ENCODE measurements at places on chromosomes 7 and 10.
A peak's percentile ranks its signal among the peaks of the same experiment; 100 is the strongest.

GRCh38 chr10:22850541-22850940 is 77.3 kb upstream of the ARMC3 start:
- DNase-seq: no peak

- DNase-seq: no peak
These were observed 100.7 kb downstream of the HIP1 start for GRCh38 chr7:75637854-75638593.

DNA sequence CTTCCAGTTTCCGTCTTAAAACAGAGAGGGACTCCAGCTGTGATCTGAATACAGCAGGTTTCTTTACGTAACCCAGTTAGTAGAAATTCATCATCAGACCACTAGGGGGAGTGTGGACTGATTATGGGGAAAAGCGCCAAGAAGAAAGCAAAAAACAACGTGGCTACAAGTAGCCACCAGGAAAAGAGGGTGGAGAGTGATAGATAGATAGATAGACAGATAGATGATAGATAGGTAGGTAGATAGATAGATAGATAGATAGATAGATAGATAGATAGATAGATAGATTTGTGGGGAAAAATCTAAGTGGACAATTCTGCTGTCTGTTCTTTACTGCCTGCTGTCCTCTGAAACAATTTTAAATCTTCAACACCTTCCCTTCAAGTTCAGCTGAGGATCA is 12.7 kb upstream of the AKR1B10 start:
- DNase-seq: no peak

DNA sequence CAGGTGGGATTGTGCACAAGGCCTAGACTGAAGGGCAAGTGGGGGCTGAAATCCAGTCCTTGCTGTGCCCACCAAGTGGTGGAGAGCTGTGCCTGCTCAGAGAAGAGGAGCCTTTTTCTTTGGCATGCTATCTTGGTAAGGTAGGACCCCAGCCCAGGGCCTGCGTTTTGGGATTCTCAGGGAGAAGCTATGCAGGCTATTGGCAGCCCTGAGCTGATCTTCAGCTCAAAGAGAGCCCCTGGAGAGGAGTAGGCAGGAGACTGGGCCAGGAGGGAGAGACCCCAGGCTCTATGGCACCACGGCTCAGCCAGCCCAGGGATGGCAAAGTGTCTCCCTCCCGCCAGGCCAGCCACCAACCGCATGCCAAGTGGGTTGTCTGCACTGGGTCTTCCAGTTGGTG is 119.2 kb upstream of the PCBD1 start:
- no peak for DNase-seq

- no peak for DNase-seq
These were observed 13.2 kb downstream of the ZNF488 start for GRCh38 chr10:47370878-47371277.

- no peak for DNase-seq
These were observed 103.1 kb upstream of the RHOBTB1 start for GRCh38 chr10:61047081-61047480.

GRCh38 chr7:93910076-93910994 is 4.0 kb downstream of the GNGT1 start:
- peak; percentile 32 for DNase-seq

DNA sequence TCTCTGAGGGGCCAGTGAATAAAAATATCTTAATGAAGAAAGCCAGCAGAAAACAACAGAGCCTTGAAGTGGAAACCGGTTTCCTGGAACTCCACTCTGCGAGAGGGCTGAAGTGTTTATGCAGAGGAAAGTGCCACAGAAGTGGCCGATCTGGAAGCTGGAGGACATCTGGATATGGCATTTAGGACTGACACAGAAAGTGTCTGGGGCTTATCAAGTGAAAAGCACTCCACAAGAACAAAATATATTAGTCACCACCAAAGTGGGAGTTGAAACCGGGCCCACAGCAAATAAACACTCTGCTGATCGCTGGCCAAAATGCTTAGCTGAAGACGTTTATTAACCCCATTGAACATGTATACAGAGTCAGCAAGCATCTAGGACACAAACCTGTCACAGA is 7.8 kb downstream of the NOD1 start:
- DNase-seq: peak; percentile 76

DNA sequence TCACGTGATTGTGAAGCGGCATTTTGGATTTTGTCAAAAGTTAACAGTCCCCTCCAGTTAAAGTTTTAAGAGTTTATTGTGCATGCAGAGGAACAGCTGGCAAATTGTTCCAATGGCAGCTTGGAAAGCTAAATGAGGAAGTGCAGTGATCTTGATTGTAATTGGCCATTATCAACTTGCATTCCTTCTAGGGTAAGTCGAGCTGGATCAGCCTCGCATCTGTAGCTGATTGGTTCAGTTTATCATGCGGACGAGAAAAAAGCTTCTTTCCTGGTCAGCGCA is 566 bp downstream of the ZNF789 start:
- no peak for DNase-seq

- DNase-seq: no peak
These were observed 19.5 kb downstream of the LMOD2 start for GRCh38 chr7:123675181-123675473.

DNA sequence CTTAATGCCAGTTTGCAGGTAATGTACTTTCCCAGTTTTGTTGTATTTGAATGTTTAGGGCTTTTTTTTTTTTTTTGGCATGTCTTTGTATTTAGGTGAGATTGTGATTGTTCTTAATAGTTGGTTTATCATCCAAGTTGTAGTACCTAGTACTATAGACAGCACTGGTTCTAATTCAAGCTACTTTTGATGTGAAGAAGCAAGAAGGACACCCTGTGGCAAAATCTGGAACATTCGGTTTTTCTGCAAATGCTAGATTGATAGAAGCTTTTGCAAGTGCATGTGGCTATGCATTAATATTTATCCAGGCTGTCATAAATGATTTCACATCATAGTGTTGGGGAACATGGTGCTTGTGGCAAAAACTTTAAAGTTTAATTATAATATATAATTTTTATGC is 248.9 kb downstream of the FOXP2 start:
- no peak for DNase-seq

DNA sequence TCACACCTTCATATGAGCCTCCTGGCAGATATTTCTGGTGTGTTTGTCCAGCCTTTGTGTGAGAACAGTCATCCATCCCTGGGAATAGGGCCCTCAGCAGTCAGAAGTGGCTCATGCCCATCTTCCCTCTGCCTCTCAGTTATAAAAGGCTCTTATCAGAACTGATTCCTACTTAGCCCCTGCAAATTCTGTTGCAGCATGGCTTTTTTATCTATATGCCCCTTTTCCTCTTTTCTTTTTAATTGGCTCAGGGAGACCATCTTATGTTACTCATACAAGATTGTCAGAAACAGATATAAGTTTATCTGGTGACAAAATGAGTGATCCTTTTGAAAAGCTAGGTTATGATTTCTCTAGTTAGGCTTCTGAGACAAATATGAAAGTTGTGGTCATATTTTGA is 194.1 kb downstream of the CREB5 start:
- no peak for DNase-seq

GRCh38 chr10:77504873-77505257 is 132.7 kb downstream of the KCNMA1 start:
- peak; percentile 75 for DNase-seq

- no peak for DNase-seq
These were observed 212.8 kb upstream of the PODXL start for GRCh38 chr7:131769241-131769640.

- no peak for DNase-seq
These were observed 504.4 kb downstream of the GALNT17 start for GRCh38 chr7:71636329-71636728.

DNA sequence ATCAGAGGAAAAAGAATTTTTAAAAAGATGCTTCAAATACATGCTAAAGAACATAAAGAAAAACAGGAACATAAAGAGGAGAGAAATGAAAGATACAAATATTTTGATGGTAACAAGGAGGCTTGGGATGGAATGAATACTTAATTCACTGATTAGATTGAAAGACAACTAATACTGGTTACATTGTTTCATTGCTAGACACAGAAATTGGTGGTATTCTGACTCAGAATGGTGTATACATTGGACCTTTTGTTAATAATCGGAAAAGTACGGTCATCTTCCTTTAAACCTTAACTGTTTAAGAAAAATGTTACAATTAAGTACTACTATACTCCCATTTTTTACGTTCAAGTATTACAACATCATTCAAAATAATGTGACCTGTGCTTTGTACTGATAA is 567.5 kb downstream of the PARD3 start:
- no peak for DNase-seq

- no peak for DNase-seq
These were observed 398.3 kb downstream of the DPP6 start for GRCh38 chr7:154450451-154450850.

- DNase-seq: no peak
These were observed 164.1 kb upstream of the HPS1 start for GRCh38 chr10:98610836-98611235.

DNA sequence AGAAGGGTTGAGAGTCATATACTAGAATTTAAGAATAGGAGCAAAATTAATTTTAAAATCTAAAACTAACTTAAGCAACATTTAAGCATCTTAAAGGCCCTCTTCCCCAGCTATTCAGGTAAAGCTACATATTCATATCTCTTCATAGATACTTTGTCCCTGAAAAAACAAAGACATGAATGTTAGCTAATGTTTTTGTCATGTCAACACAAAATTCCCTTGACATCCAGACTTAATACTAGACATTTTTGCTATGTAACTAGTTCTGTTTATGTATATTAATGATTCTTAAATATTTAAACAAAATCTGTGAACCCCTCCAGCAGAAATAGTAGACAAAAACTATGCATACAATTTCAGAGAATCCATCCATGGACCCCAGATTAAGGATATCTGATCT is 43.5 kb downstream of the BAZ1B start:
- DNase-seq: no peak

- no peak for DNase-seq
These were observed 79.6 kb downstream of the ZNF777 start for GRCh38 chr7:149381245-149381644.

DNA sequence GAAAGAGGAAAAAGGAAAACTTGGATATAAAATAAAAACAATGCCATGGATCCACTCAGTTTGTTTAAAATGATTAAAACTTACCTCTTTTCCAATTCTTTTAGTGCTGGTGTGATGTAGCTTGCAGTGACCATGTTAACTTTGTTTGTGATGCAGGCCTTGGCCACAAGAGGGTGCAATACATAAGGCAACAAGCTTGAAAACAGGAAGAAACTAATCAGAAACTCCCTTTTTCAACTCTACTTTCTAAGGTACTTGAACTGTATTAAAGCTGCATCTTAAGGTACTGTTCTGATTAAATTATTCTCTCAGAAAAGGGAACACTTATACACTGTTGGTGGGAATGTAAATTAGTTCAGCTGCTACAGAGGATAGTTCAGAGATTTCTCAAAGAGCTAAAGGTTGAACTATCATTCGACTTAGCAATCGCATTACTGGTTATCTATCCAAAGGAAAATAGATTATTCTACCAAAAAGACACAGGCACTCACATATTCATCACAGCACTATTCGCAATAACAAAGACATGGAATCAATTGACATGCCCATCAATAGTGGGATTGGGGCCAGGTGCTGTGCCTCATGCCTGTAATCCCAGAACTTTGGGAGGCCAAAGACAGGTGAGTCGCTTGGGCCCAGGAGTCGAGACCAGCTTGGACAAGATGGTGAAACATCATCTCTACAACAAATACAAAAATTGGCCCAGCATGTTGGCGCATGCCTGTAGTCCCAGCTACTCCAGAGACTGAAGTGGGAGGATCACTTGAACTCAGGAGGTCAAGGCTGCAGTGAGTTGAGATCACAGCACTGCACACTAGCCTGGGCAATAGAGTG is 50.9 kb downstream of the AASS start:
- DNase-seq: peak; percentile 23

GRCh38 chr10:26318672-26319071 is 102.1 kb downstream of the GAD2 start:
- no peak for DNase-seq
